Trophoblast cell (in vitro differentiated cells and primary cell): ENCODE measurements at places on chromosomes 12 and 14.
A peak's percentile ranks its signal among the peaks of the same experiment; 100 is the strongest.

- peak overlapping the region; percentile 98 for H3K27ac ChIP-seq
- no peak overlapping the region for H3K4me3 ChIP-seq
- DNase-seq: no peak
- H3K36me3 ChIP-seq: peaks cover 13% of the 10 kb centered on the region
- no peaks in the 10 kb centered on the region for H3K27me3 ChIP-seq
Observed at GRCh38 chr12:54258201-54258681, 21.7 kb downstream of the CBX5 start.

DNA sequence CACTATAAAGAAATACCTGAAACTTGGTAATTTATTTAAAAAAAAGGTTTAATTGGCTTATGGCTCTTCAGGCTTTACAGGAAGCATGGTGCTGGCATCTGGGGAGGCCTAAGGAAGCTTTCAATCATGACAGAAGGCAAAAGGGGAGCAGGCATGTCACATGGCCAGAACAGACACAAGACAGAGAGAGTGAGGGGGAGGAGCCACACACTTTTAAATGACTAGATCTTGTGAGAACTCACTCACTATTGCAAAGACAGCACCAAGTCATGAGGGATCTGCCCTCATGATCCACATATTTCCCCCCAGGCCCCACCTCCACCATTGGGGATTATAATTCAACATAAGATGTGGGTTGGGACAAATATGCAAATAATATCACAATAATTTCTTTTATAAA lies 355.6 kb downstream of the DAD1 start:
- no peak overlapping the region for H3K4me3 ChIP-seq
- no peak overlapping the region for H3K27ac ChIP-seq
- H3K36me3 ChIP-seq: no peaks in the 10 kb centered on the region
- H3K27me3 ChIP-seq: peaks cover 6% of the 10 kb centered on the region

- H3K4me1 ChIP-seq: no peaks in the 10 kb centered on the region
- no peak for DNase-seq
- H3K36me3 ChIP-seq: no peaks in the 10 kb centered on the region
Observed at GRCh38 chr12:114245555-114245954, 160.4 kb downstream of the TBX5 start.

DNA sequence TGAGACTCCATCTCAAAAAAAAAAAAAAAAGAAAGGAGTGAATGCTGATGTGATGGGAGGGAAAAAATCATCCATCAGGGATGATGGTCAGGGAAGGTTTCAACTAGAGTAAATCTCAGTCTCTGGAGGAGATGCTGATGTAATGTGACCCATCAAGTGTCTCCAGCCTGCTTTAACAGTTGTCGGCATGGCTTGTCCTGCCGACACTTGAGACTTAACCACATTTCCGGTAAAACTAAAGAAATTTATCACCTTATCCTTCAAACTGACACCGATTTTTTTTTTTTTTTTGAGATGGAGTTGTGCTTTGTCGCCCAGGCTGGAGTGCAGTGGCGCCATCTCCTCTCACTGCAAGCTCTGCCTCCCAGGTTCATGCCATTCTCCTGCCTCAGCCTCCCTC lies 21.5 kb upstream of the ANAPC5 start:
- no peak overlapping the region for H3K4me3 ChIP-seq
- no peak for DNase-seq
- H3K27me3 ChIP-seq: no peaks in the 10 kb centered on the region
- no peaks in the 10 kb centered on the region for H3K4me1 ChIP-seq

DNA sequence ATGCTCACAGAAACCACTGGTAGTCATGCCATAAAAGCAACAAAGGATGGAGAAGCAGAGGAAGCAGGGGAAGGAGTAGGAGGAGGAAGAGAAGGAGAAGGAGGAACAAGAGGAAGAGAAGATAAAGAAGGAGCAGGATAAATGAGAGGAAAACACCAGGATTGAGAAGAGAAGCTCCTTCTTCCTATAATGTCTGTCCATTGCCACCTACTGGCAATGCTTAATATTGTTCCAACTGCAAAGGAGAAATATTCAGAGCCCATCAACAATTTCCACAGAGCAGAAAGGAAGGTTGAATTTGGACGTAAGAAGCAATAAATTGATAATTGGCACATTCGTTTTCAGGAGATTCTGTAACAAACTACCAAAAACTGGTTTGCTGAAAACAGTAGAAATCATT lies 898.4 kb downstream of the SLC16A7 start:
- H3K27ac ChIP-seq: no peak overlapping the region
- H3K4me3 ChIP-seq: no peak overlapping the region
- H3K27me3 ChIP-seq: no peaks in the 10 kb centered on the region

GRCh38 chr12:123671876-123672275 lies 963 bp downstream of the TCTN2 start:
- no peaks in the 10 kb centered on the region for H3K27me3 ChIP-seq
- H3K36me3 ChIP-seq: peaks cover 14% of the 10 kb centered on the region
- no peak overlapping the region for H3K4me3 ChIP-seq
- no peak for DNase-seq

DNA sequence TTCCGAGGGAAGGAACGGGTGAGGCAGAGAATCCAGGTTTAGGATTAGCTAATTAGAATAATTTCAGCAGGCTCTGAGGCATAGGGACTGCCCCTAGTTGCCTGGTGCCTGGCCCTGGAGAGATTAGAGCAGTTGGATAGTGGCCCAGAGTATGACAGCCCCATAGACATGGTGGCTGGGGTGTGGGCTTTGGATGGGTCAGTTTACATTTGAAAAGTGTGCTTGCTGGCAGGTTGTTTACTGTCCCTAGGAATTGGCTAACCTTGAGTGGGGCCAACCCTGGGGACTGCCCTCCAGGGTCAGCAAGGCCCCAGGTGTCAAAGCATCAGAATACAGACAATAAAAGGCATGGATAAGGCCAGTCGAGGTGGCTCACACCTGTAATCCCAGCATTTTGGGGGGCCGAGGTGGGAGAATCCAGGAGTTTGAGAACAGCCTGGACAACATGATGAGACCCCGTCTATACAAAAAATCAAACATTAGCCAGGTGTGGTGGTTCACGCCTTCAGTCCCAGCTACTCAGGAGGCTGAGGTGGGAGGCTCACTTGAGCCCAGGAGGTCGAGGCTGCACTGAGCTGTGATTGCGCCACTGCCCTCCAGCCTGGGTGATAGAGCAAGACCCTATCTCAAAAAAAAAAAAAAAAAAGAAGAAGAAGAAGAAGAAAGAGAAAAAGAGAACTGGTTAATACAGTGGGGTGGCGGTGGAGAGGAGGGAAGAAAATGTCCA lies 182.3 kb upstream of the PWP1 start:
- H3K4me1 ChIP-seq: no peaks in the 10 kb centered on the region
- no peak overlapping the region for H3K27ac ChIP-seq
- no peak for DNase-seq

- no peaks in the 10 kb centered on the region for H3K4me1 ChIP-seq
- no peak overlapping the region for H3K4me3 ChIP-seq
- peaks cover 9% of the 10 kb centered on the region for H3K36me3 ChIP-seq
- no peak for DNase-seq
Observed at GRCh38 chr12:27797301-27798025, 17.4 kb upstream of the MANSC4 start.

DNA sequence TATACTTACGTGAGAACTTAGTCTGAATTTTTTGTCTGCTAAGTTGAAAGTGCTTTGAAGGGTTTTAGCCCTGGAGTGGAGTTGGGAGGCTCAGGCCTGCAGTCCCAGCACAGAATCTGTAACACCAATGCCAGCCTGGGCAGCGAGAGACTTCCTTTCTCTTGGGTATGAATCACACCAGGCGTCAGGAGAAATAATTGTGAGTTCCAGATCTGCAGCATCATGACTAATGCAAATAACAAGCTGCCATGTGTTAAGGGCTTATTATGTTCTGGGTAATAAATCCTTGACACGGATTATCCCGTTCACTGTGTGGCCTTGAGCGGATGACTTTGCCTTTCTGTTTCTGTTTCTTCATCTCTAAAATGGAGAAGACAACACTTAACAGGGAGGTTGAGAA lies 70.6 kb downstream of the B4GALNT3 start:
- H3K27me3 ChIP-seq: no peaks in the 10 kb centered on the region
- DNase-seq: no peak
- H3K4me3 ChIP-seq: no peak overlapping the region
- H3K36me3 ChIP-seq: no peaks in the 10 kb centered on the region
- peaks cover 8% of the 10 kb centered on the region for H3K4me1 ChIP-seq

- no peak overlapping the region for H3K4me3 ChIP-seq
- H3K36me3 ChIP-seq: no peaks in the 10 kb centered on the region
- no peak overlapping the region for H3K27ac ChIP-seq
Observed at GRCh38 chr14:60658211-60658690, 9.0 kb upstream of the SIX1 start.

DNA sequence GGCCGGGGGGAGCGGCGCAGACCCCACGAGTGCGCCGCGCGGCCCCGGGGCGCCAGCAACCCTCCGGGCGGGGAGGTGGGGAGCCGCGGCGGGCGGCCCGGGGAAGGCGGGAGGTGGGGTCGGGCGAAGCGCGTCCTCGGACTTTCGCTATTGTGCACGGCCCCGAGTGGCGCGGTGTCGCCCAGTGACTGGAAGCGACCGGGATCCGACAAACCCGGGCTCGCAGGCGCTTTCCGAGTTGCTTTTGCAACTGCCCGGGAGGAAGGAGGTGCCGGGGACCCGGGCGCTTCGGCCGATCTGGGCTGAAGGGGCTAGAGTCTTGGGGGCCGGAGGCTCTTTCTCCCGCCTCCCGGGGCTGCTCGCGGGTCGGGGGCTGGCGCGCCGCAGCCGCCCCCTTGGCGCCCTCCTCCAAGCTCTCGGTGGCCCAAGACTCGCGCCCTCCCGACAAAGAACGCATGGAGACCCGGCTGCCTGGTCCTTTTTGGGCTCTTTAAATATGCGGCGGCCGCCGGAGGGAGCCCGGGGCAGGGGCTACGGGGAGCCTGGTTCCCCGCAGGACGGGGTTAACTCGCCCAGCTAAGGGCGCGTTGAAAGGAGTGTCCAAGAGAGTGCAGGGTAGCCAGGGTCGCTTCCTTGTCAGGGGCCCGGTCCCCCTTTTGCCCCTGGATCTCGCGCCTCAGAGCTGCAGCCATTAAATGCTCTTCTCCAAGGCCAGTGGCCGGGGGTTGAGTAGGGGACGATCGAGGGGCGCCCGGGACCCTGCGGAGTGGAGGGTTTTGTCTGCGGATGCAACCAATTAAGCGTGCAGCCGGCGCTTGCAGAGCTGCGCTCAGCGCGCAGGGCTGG lies 1.4 kb downstream of the HMGA2 start:
- no peaks in the 10 kb centered on the region for H3K36me3 ChIP-seq
- DNase-seq: peak; percentile 21
- H3K27me3 ChIP-seq: peaks cover 6% of the 10 kb centered on the region
- peak overlapping the region; percentile 100 for H3K4me3 ChIP-seq
- H3K27ac ChIP-seq: peak overlapping the region; percentile 85

DNA sequence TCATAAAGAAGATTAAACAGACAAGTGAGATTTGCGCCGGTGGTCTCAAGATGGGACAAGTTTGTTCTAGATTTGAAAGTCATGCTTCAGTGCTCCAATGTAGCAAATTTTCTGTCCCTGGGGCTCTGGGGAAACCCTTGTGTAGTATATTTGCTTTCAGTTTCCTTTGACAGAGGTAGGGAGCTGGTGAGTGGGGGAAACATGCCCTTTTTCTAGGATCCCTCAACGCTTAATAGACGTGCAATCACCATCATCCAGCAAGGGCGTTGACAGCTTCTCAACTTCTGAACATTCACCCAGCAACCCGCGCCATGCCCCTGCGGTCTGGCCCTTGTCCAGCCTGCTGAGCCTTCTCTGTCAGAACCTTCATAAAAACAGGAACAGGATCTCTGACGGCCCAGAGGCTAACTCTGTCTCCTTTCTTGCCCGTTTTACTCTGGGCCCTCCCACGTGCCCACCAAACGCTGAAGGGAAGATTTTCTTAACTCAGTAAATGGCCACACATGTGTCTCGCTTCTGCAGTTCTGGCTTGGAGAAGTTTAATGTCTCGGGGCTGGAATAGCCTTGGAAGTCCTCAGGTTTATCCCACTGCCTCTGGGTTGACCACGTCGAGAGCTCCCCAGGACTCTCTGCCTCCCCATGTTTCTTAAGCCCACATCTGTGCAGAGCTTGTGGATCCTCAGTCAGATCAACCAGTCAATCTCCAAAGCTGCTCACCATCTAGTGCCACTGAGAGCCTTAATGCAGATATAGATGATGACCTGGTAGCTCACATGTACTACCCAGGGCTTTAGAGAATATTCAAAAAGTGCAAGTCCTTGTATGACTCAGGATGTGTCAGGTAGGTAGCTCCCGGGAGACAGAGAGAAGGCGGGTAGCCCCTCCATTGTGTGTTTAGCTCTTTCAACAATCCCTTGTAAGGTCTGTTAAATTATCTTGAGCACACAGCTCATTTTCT lies 58.1 kb upstream of the CCND2 start:
- no peaks in the 10 kb centered on the region for H3K27me3 ChIP-seq
- DNase-seq: peak; percentile 38
- no peaks in the 10 kb centered on the region for H3K36me3 ChIP-seq
- no peak overlapping the region for H3K4me3 ChIP-seq
